ENCODE measurements at places on chromosomes 2 and 18.
A peak's percentile ranks its signal among the peaks of the same experiment; 100 is the strongest.

GRCh38 chr18:65754121-65754520, 3.3 kb downstream of the CDH7 start:
- no peak for DNase-seq

DNA sequence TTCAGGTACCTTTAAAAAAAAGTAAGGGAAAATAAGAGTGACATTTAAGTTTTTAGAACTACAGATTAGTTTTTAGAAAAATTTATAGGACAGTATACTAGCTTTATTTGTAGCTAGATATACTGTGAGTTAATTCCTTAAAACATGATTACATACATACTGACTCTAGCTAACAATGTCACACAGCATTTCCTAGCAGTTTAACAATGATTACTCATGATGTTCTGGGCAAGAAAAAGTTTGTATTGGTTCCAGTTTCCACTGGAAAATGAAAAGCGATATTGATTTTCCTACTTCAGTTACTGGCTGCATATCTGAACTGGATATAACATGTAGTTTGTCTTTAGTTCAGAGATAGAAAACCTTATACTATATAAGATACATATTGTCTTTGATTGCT, 19.4 kb downstream of the SLC39A6 start:
- DNase-seq = no peak

DNA sequence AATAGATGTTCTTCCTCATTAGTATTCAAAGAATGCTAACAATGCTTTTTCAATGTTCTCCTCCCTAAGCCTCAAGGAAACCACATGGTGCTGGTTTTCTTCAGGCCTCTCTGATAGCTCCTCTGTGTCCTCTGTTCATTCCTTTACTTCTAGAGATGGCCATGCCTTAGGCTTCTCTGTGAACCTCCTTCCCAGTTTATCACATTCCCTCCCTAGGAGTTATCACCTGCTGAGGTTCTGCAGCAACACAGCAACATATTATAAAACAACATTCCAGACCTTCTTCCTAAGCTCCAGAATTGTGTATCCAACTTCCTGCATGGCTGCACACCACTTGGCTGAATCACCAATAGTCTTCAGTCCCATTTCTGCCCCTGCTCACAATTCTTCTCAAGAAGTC, 325.5 kb downstream of the IRS1 start:
- no peak for DNase-seq

- DNase-seq = no peak
These were observed 24.5 kb upstream of the PELI1 start for GRCh38 chr2:64168756-64169155.

DNA sequence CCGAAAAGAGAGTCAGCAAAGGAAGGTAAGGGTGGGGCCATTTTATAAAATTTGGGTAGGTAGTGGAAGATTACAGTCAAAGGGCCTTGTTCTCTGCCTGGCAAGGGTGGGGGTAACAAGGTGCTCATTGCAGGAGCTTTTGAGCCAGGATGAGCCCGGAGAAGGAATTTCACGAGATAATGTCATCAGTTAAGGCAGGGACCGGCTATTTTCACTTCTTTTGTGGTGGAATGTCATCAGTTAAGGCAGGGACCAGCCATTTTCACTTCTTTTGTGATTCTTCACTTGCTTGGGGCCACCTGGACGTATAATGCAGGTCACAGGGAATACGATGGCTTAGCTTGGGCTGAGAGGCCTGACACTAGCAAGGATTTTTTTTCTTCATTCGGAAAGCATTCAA, 58.1 kb downstream of the CYP1B1 start:
- no peak for DNase-seq

DNA sequence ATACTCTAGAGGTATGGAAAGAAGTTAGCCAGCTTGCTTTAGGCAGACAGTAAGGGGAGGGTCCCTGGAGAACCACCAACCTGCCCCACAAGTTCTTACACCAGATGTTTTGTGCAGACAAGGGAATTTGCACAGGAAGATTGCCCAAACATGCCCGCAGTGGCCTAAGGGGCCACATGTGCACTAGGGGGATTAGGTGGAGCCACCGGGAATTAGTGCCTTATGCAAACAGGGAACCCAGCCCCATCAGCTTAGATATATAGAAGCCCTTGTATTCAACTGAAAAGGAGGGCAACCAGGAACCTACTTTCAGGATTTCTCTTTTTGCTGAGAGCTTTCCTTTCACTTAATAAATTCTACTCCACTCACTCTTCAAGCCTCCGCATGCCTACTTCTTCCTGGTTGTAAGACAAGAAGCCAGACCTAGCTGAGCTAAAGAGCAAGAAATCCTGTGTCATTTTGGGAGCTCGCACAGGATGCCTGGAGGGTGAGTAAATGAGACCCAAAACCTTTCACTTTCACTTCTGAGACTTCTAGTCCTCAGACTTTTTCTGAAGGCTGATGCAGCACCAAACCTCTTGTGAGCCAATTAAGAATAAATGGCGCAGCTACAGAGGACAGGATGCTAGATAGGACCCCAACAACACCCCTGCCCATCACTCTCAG, 146.3 kb downstream of the GCA start:
- DNase-seq = no peak

GRCh38 chr18:72672364-72673184, 128.4 kb upstream of the CBLN2 start:
- no peak for DNase-seq

DNA sequence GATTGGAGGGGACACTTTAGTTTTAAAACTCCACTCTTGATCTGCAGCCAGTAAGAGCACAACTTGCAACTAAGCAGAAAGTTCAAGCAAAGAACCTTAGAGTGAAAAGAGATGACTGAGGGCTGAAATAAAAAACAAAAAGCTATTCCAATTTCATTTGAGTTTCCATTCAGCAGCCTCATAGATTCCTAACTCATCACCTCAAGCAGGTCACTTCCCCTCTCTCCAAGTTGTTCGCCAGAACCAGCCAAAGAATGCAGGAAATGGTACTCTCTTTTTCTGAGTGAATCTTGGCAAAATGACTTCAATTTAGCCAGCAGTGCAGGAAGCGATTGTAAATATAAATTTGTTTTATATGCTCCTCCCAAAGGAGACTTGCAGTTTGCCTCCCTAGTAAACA, 213.3 kb downstream of the SETBP1 start:
- no peak for DNase-seq

DNA sequence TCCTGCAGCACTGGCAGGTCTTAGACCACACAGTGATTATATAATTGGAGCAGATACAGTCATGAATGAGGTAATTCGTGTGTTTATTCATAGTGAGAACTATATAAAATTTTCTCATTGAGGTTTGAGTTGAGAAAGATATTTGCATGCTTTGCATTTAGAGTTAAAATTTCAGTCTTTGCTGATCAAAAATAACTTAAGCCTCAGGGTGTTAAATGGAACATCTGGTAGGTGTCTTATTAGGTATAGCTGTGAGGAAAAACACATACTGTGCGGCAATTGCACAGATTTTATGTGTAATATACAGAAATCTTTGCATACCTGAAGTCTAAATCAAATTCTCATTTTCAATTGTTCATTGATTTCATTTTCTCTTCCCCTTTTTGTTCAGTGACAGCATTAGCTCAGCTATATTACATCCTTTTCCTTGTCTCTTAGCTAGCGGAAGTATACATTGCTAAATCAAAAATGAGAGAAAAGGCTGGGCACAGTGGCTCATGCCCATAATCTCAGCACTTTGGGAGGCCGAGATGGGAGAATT, 21.2 kb downstream of the GORASP2 start:
- no peak for DNase-seq

DNA sequence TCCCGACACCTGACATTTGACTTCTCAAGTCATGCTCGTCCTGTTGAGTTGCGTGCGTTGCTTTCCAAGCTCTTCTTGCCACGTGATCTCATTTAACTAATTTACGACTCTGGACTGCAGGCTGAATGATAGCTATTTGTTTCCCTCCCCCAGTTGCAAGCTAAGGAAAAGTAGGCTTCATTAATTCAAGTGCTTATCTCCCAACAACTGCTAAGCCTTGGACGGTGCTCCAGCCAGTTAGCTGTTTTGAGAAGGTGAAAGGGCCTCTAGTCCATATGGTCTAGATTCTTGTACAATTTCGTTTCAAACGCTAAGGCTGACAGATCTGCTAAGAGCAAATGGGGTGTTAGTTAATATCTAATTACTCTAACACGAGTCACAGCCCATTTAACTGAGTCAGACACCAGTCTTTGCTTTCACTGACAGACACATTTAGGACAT, 21.1 kb downstream of the GPR45 start:
- DNase-seq = no peak

DNA sequence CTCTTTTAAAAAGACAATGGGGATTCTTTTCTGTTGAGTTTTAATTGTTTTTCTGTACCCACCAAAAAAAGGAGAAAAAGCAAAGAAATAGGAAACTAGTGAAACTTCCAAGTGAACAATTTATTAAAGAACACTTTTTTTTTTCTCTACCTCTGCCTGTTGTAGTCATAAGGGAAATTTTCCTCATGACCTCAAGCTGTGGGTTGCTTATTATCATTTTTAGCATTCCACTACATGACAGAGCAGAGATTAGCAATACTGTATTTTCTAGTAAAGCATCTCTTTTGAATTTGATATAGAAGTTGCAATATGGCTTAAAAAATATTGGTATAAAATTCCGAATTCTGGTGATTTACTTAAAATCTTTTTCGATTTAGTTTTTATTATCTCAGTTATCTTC, 87.9 kb upstream of the LRRTM1 start:
- no peak for DNase-seq

DNA sequence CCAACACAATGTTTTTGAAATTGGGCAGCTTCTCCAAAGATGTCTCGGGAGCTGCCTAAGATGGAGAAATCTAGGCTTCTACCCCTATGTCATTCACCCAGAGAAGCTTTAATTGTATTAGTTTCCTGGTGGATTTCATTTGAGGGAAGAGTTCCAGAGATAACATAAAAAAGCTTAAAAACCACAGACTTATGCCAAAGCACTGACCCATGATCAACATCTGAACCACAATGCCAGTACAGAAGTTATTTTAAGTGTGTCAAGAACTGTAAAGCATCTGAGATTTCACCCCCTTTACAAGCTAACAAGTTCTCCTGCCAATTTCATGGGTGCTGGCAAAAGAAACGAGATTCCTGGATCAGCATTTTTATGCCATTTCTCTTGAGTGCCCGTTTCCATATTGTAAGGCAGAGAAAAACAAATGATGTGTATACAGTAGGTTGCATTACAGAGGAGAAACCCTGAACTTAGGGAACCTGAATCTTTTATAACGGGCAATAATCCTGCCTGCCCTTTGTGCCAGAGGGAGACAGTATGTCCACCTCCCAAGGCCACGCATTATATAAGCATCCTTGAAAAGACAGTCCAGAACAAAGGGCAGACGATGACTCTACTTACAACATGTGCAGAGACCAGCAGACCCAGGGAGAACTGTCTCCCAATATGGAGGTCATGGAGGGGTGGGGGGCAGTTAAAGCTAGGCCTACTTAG, 44.1 kb downstream of the MREG start:
- DNase-seq = no peak

GRCh38 chr2:190607014-190607597, 41.8 kb upstream of the NAB1 start:
- no peak for DNase-seq

DNA sequence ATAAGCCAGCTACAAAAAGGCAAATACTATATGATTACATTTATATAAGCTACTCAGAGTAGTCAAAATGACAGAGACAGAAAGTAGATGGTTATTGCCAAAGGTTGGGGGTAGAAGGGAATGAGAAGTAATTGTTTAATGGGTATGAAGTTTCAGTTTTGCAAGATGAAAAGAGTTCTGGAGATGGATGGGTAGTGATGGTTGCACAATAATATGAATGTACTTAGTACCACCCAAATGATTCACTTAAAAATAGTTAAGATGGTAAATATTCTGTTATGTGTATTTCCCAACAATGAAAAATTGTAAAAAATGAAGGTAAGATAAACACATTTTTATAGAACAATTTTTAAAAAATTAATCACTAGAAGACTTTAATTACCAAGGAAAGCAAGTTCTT, 448.4 kb downstream of the ADCYAP1 start:
- no peak for DNase-seq

DNA sequence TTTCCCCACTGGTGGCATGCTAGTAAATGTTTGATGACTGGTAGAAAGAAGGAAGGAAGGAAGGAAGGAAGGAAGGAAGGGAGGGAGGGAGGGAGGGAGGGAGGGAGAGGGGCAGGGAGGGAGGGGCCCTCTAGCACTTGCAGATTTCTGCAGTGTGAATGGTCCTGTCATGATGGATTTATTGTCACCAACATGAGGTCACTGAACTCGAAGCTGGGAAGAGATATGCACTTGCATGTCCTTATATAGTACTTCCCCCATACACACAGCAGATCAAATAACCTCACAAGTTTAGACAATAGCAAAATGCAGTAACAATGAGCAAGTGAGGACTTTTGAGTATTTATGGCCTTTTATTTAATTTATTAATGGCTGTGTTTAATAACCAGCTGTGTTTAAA, 44.5 kb upstream of the CXCR4 start:
- no peak for DNase-seq

- DNase-seq = no peak
These were observed 83.7 kb downstream of the CERKL start for GRCh38 chr2:181573140-181573736.

GRCh38 chr2:241123816-241124536, 21.9 kb upstream of the MTERF4 start:
- peak; percentile 29 for DNase-seq

All from CD4-positive, alpha-beta T cell treated with Interleukin-4 for 1 hour (primary cell).